ENCODE measurements at places on chromosomes 3 and 15.

DNA sequence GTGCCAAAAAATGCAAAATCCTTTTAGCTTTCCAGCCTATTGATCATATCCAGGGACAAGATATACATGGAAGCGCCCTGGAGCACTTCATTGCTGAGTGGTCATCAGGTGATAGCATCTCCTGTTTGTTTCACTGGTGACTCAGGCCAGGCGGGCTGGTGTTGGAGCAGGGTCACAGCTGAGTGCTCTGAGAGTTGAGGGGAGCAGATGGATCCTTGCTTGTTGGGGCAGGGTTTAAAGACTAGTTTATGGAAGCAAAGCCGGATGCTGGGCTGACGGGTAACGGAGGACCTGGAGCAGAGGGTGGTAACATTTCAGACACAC lies 405.0 kb upstream of the TPM1 start:
- DNase-seq, result no peak

DNA sequence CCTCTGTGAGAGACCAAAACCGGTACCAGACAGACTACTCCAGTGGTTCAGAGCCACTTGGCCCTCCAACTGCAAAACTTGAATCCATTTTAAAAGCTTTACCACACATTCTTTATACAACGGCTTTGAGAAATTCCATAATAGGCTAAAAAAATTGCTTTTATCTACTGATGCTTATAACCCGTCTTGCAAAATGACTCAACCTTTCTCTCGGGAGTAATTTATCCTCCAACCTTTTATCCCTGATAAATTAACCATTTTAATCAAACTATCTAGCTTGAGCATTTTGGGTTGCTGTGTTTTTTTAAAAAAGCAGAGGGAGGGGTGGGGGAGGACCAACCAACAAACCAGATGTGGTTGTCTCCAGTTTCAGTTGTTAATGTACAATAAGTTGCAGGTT lies 275.7 kb upstream of the LRTM1 start:
- no peak for DNase-seq

GRCh38 chr3:156548041-156548687 lies 6.8 kb downstream of the SSR3 start:
- no peak for DNase-seq

DNA sequence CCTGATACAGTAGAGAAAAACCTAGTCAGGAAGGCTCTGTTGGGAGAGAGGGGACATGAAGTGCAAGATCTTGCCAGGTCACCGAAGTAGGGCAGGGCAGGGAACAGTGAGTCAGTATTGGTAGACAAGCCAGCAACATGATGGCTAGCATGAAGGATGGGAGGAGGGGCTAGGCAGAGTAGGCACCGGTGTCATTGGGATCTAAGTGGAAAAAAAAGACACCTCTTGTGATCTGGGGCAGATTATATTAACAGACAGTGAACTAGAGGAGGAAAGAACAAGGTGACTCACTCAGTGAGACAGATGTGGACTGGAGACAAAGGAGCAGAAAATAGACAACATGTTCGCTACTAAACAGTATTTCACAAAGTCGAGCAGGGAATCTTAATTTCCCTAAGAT lies 149.2 kb upstream of the SLC24A5 start:
- no peak for DNase-seq

DNA sequence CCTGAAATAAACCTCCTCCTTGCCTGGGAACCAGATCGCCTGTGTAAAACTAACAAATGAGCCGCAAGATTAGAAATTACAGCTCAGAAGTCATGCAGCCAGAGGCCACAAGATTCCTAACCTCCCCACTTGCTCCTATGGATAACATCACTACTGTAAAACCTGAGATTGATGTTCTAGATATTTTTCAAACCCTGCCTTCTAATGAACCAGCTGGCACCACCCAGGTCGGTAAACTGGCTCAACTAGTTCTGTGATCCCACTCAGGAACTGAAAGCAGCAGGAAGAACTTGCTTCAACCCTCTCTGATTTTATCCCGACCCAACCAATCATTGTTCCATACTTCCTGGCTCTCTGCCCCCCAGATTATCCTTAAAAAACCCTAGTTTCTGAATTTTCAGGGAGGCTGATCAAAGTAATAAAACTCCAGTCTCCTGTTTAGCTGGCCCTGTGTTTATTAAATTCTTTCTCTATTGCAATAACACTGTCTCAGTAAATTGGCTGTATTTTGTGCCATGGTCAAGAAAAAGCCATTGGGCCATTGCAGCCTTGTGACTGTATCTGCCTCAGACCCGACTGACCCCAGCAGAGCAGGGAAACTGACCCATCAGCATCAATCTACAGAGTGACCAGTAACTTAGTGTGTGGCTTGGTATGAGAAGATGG lies 98.9 kb downstream of the RPLP1 start:
- DNase-seq, result no peak

DNA sequence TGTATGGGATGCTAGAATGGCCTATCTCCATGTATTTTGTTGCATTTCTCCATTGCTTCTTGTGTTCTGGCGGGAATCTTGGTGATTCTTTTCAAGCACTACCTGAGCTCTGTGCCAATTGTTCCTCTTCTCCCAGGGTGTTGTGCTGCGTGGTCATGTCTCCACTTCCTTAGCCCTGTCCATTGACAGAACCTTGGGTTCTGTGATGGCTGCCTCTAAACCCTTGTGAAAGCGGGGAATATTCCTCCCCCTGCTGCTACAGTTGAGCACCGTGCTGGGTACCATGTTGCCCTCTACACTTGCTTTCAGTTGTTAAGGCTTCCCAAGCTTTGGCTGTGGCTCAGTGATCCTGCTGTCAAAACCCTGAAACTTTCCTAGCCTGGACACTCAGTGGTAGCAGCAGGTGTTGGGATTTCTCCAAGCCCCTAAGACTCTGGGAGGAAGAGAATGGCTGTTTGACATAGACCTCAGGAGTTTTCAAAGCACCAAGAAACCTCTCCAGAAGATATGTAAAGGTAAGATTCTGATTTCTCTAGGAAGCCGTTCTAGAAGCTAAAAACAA lies 69.5 kb downstream of the MBNL1 start:
- DNase-seq, result no peak

DNA sequence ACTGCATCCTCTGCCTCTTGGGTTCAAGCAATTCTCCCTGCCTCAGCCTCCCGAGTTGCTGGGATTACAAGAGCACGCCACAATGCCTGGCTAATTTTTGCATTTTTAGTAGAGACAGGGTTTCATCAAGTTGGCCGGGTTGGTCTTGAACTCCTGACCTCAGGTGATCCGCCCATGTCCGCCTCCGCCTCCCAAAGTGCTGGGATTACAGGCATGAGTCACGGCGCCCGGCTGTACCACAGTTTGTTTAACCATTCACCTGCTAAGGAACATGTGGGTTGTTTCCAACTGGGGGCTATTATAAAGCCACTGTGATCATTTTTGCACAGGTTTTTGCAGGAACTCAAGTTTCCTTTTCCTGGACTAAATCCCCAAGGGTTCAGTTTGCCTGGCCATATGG lies 123.2 kb upstream of the RAP2B start:
- DNase-seq, result no peak

DNA sequence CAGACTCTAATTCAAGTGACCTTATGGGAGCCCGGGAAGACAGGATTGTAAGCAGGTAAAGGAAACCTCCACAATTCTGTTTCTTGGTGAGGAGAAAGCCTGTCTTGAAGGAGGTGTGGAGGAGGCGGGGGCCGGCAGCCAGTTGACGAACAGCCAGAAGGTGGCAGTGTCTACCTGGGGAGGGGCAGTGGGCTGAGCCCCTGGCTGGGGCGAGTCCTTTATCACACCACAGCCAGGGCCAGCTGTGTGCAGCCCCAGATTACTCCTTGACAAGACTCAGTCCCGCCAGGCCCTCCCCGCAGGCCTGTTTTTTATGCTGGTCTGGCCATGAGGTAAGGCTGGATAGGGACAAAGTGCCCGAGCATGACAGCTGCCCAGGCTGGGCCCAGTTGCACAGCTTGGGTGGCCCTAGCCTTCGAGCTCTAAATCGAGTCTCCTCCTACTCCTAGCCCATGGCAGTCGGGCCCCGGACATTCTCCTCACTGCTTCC lies 40.9 kb upstream of the IDH2 start:
- DNase-seq, result peak; percentile 49

GRCh38 chr3:125585595-125586223 lies 9.6 kb downstream of the OSBPL11 start:
- DNase-seq, result no peak

DNA sequence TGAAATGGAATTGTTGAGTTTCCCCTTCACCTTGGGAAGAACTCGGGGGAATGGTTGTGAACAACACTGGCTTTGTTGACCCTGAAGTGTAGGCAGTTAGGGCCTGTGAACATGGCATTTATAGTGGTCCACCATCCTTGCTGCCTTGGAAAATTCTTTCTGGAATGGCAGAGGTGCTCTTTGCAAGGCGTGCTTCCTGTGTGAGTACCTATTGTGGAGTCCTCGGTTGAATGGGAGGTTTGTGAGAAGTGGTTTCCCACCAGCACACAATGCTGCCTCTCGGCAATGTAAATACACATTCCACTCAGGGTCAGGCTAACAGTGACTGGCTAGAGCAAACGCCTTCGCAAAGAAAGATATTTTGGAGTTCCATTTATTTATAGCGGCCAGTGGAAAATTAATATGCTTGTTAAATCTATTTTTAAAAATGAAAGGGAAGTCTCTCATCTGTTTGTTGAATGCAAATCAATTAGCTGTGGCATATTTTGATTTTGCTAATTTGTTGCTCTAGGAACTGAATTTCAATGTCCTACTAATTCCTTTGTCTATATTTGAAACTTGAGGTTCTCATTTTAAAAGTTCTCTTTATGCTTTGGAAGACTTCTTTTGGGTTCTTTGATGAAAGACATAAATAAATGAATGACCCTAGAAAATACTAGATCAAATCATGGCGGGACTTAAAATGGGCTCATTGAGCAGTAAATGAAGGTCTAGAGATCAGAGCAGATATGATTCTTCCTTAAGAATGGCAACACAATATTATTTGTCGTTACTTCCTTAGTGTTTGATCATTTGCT lies 59.5 kb downstream of the FNDC3B start:
- DNase-seq, result no peak

DNA sequence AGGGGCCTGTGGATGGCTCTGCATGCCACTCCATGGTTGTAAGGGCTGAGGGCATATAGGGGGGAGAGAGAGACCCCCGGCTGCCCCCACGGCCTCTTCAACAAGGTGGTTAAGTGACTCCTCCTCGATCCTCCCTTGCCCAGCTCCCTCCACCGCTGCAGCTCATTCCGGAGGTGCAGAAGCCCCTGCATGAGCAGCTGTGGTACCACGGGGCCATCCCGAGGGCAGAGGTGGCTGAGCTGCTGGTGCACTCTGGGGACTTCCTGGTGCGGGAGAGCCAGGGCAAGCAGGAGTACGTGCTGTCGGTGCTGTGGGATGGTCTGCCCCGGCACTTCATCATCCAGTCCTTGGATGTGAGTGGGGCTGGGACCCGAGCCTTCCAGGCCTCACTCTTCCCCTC lies 6.5 kb downstream of the FES start:
- DNase-seq, result no peak

DNA sequence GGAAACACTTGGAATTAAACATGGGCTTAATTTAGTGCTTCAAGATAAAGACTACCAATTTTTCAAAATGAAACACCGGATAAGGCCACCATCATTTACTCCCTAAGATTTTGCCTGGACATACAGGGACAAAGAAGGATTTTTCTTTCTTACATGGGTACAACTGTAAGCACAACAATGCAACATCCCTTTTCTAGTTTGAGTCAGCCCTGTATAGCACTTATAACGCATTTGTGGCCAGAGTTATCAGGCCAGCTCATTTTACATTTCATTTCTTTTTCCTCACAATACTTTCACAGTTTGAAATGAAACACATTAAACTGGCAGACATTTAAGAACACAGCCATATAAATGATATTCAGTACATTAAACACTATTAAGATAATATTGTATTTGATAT lies 9.8 kb upstream of the SUCNR1 start:
- no peak for DNase-seq

GRCh38 chr3:17207979-17208378 lies 323.2 kb downstream of the PLCL2 start:
- no peak for DNase-seq

DNA sequence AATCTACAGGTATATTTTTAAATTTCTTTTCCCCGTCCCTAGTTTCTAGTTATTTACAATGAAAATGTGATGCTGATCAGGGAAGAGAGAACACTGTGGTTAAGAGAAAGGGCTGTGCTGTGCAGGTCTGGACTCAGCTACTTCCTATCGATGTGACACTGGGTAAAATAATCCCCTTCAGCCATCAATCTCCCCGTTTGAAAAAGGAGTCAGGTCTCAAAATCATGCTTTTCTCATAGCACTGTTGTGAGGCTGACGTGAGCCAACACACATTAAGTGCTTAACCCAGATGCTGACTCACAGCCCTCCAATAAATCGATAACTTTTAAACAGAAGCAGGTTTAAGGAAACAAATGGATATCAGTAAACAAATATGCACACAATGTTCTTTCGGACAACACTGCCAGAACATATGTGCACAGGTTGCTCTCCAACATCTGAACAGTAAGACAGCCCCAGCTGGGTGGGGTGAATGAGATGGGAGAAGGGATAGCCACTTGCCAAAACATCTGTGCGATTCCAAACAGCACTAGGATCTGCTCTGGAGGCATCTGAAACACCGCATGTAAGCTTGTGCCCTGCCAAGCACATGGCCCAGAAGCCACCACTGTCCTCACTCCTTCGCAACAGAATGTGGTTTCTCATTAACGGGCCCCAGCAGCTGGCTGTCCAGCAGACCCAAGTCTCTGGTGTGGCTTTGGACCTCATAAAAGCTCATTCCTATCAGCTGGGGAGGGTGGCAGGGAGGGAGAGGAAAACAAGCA lies 143.2 kb upstream of the PRICKLE2 start:
- DNase-seq, result no peak

GRCh38 chr3:110307065-110307809 lies 764.4 kb upstream of the NECTIN3 start:
- no peak for DNase-seq

DNA sequence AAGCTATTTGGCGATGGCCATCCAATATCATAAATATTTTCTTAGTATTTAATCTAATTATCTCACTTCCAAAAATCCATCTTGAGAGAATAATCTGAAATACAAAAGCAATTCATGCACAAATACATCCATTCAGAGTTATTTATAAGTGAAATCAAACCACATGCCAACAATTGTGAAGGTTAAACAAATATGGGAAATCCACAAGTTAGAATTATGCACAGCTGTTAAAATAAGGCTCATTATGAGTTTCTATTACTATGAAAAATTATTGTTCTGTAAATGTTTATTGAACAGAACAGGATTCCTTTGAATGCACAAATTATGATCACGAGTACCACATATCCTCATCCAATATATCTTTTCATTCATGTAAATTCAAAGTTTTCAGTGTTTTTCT lies 267.7 kb downstream of the PLOD2 start:
- no peak for DNase-seq

- DNase-seq, result no peak
Observed at GRCh38 chr3:23904545-23904944, 12.2 kb downstream of the NKIRAS1 start.

GRCh38 chr3:79602385-79602784 lies 165.4 kb downstream of the ROBO1 start:
- DNase-seq, result no peak

GRCh38 chr3:133799794-133800585 lies 5.6 kb upstream of the SRPRB start:
- no peak for DNase-seq

DNA sequence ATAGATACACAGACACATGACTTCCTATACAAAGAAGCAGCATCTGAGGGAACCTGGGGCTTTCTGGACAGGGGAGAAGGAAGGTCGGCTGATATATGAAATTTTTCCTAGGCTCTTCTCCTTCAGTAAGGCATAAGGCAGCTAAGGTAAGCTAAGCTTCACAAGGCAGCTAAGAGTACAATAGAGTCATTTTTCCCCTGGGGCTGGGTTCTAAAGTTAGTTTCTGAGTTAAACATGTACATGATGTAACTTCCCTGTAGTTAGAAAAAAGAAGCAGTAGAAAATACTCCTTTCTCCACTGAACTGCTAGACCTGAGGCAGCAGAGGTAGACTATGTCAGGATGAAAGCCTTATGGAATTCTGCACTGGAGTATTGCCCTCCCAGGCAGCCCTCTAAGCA lies 109.6 kb downstream of the PLD1 start:
- DNase-seq, result no peak

Measured in stimulated activated naive B cell treated with anti-CD40 and anti-IgM and Interleukin-4, amounts not matched to agents 10 μg/mL and 1 μg/mL and 100 μg/mL, for 72 hours (primary cell).